NCI-H345 (cell line): ENCODE measurements at places on chromosomes 6 and 20.

DNA sequence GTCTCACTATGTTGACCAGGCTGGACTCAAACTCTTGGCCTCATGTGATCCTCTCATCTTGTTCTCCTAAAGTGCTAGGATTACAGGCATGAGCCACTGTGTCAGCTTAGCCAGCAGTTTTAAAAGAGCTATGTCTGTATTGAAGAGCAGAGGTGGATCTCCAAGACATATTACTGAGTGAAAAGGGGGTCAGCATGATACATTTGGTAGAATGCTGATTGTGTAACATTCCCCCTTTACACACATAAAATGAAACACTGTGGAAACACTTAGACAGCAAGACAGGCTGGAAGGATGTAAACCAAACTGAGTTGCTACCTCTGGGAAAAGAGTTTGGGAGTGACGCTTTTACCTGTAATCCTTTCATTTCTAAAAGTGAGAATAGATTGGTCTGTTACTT is 1.7 kb upstream of the RIPOR3 start:
- no peak for DNase-seq

DNA sequence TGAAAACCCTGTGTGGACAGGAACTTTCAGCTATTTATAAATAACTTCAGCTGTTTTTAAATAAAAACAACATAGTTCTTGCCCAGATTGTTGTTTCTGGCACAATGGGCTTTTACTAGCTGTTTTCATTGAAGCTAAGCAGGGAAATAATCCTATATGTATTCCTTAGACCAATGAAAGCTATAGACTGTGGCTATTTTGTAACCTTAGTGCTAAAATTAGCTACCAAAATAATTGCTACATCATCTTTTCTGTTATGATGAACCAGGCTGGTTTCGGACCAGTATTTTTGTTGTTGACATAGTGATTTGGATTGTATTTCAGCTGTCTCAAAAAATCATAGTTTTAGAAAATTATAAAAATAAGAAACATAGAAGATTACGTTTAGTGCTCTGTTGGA is 13.7 kb downstream of the PHF3 start:
- no peak for DNase-seq

- no peak for DNase-seq
Observed at GRCh38 chr6:154092326-154092962, 53.4 kb downstream of the OPRM1 start.

GRCh38 chr20:64084685-64085152 is 521 bp upstream of the LKAAEAR1 start:
- DNase-seq = peak; percentile 28

DNA sequence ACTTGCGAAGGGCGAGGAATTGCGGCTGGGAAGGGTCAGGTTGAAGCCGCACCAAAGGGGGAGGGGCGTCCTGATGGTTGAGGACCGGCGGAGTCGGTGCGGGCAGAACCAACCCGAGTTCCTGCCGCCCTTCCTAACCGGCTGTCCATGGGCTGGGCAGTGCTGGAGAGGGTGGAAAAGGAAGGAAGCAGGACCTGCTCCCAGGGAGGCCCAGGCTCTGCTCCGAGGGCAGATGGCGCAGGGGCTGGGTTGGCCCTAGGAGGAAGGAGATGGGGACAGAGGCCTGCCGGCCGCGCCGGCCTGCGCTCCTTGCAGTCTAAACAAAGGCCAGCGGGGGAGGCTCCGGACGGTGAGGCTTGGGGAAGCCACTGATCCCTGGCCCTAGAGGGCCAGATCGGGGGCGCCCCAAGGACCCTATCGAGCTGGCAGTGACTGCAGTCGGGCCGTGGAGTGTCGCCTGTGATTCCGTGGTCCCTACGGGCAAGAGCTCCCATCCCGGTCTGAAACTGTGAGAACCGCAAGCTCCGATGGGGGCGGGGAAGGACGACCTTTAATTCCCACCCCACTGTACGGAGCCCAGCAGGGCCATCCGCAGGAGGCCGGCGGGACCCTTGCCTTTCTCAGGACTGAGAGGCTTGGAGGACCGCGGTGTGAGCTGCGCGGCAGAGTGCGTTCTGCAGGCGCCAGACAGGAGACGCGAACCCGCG is 39.4 kb downstream of the YTHDF1 start:
- DNase-seq = no peak
